ENCODE measurements at places on chromosomes 1 and 21. TPM values are rescaled to one million over a fixed set of nuclear protein-coding genes. Genes with fewer than 3 reads are reported as not detected.

AGT gene
- total RNA-seq: 0.59 TPM

LRRC38 gene
- 0.15 TPM for total RNA-seq

CYP4A22 gene
- 2.2 TPM for total RNA-seq

IGFN1 gene
- total RNA-seq: 0.59 TPM

AKT3 gene
- 58.7 TPM for total RNA-seq

SYCP1 gene
- not detected for total RNA-seq

MCOLN2 gene
- total RNA-seq: 3.8 TPM

IFNLR1 gene
- total RNA-seq: under 0.01 TPM

KIF1B gene
- total RNA-seq: 43.5 TPM

Measured in breast epithelium (tissue), 4 donors.